ENCODE measurements at places on chromosomes 3 and 15.

DNA sequence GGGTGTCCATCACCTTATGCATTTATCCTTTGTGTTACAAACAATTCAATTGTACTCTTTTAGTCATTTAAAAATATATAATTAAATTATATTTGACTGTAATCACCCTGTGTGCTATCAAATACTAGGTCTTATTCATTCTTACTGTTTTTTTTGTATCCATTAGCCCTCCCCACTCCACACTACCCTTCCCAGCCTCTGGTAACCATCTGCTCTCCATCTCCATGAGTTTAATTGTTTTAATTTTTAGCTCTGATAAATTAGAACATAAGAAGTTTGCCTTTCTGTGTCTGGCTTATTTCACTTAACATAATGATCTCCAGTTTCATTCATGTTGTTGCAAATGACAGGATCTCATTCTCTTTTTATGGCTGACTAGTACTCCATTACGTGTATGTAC, 16.8 kb downstream of the C3orf20 start:
- no peak for DNase-seq

DNA sequence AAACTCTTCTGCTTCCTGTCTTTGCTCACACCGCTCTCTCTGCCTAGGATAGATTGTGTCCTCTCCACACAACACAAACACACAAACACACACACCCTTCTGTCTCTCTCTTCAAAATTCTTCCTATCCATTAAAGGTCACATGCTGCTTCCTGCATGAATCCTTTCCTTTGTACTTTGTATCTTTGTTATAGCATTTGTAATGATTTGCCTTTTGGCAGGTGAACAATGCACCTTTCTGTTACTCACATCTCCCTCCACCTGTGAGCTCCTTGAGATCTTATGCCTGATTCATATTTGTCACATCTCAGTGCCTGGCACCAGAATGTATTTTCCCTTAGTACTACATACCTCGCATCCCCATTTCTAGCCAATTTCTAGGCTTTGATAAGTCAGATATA, 251.4 kb upstream of the UMPS start:
- no peak for DNase-seq

GRCh38 chr3:165440380-165440779, 244.2 kb upstream of the SLITRK3 start:
- DNase-seq, result no peak

- no peak for DNase-seq
Measured at GRCh38 chr3:40615110-40615915, 90.6 kb downstream of the ZNF621 start.

GRCh38 chr15:91385311-91385710, 285.3 kb downstream of the SV2B start:
- no peak for DNase-seq

GRCh38 chr15:88303395-88303794, 46.9 kb upstream of the NTRK3 start:
- no peak for DNase-seq

DNA sequence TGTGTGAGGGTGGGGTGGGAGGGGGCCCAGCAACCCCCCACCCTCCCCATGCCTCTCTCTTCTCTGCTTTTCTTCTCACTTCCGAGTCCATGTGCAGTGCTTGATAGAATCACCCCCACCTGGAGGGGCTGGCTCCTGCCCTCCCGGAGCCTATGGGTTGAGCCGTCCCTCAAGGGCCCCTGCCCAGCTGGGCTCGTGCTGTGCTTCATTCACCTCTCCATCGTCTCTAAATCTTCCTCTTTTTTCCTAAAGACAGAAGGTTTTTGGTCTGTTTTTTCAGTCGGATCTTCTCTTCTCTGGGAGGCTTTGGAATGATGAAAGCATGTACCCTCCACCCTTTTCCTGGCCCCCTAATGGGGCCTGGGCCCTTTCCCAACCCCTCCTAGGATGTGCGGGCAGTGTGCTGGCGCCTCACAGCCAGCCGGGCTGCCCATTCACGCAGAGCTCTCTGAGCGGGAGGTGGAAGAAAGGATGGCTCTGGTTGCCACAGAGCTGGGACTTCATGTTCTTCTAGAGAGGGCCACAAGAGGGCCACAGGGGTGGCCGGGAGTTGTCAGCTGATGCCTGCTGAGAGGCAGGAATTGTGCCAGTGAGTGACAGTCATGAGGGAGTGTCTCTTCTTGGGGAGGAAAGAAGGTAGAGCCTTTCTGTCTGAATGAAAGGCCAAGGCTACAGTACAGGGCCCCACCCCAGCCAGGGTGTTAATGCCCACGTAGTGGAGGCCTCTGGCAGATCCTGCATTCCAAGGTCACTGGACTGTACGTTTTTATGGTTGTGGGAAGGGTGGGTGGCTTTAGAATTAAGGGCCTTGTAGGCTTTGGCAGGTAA, 8.1 kb downstream of the FAM131A start:
- DNase-seq, result peak; percentile 8

GRCh38 chr15:31264559-31265089, 62.0 kb upstream of the KLF13 start:
- DNase-seq, result no peak

GRCh38 chr15:89307046-89307587, 27.5 kb downstream of the POLG start:
- DNase-seq, result no peak

GRCh38 chr3:179671747-179672242, 19.0 kb downstream of the USP13 start:
- DNase-seq, result no peak

DNA sequence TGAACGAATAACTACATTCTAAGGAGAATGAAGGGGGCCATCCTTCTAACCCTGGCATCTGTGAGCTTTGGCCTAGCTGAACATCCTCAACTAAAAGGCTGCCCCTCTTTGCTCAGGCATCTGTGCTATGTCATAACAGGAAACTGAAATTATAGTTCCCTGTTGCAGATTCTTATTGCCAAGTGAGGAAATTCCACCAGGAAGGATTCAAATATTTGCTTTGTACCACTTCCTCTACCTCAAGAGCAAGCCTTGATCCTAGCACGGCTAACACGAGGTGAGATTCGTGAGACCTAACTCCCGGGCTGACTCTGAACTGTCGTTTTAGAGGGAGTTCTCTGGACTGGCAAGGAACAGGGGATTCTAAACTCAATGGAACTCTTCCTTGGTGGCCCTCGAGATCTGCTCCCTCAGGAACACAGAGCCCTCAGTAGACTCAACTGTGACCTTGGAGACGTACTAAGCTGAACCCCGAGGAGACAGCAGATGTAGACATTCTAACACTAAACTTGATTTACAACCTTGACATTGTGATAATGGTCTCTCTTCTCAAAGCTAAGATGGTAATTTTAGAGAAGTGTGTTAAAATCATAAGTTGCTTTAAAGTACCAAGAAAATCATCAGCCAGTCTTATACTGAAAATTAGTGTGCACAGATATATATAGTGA, 4.2 kb downstream of the SPG21 start:
- no peak for DNase-seq

DNA sequence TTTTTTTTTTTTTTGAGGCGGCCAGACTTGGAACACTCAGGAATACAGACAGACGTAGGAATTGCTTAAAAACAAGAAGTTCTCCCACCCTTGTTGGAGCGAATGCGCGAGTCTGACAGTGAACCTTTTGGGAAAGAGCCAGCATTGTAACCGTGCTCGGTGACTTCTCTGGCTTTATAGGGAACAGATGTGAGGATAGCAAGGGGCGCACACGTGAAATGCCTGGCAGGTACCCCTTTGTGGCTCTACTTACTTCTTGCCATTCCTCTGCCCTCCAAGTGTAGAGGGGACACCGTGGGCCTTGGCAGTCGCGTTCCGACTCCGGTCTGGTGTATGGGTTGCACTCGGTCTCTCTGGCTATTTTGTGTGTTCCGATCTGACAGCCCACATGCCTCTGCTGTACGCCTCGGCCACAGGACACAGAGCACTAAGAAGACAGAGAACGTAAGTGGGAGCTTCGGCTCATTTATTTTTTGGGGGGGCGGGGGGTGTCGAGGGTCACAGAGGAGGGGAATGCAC, 126.4 kb downstream of the ADAMTS9 start:
- no peak for DNase-seq

GRCh38 chr15:71409541-71409940, 294.3 kb downstream of the THSD4 start:
- no peak for DNase-seq

- DNase-seq, result no peak
Measured at GRCh38 chr3:190941694-190942260, 79.3 kb upstream of the GMNC start.

DNA sequence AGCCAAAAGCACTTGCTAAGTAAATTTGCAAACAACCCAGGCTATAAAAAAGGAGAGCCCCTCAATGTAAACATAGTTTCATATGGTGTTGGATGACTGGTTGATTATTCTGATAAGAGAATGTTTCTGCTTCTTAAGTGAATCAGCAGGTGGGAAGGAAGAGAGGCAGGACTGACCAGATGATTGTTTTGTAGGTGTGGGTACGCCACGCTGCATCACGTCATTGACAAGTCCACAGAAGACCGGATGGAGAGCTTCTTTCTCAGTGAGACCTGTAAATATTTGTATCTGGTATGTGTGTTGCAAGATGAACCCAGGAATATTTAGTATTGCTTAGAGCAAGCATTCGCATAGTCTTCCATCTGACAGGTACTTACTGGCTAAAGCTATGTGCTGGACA, 23.4 kb downstream of the EDEM1 start:
- no peak for DNase-seq

DNA sequence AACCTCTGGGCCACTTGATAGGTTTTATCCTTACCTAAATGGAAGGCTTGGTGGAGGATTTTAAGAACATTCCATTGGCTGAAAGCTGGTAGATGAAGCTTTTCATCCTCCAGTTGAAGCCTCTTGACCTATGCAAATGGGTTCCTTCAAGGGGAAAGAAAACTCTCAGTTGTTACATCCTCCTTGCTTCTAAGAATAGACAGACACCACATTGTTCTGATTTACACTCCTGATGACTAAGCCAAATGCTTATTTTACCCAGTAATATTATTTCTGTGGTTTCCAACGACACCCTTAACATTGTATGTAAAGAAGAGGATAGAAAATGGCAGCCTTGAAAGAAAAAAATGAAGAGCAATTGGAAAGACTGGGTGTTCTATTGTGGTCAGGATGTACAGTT, 480.5 kb downstream of the OTOL1 start:
- DNase-seq, result no peak

DNA sequence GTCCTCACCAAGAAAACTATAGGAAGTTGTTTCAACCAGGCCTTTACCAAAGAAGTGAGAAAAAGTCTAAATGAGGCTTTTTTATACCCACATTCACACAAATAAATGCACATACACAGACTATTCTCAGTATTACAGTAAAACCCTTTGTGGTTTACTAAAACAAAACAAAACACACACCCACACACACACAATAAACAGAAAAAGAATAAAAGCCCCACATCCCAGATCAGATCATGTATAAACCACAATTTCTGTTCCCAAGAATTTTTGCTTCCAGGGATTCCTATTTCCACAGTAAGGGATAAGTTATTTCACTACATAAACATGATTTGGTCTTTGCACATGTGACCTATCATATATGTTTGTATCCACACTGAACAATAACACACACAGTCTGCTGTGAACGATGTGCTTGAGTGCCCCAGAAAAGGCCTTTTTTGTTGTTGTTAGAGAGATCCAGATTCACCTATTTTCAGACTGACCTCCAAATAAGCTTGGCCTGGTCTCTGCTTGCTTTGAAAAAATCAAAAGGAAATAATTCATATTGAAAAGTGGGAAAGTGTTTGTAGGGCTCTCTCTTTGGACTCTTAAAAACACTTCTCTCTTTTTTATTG, 283.4 kb upstream of the ATP11B start:
- DNase-seq, result no peak

- DNase-seq, result no peak
Measured at GRCh38 chr3:80978216-80978969, 783.1 kb downstream of the GBE1 start.

DNA sequence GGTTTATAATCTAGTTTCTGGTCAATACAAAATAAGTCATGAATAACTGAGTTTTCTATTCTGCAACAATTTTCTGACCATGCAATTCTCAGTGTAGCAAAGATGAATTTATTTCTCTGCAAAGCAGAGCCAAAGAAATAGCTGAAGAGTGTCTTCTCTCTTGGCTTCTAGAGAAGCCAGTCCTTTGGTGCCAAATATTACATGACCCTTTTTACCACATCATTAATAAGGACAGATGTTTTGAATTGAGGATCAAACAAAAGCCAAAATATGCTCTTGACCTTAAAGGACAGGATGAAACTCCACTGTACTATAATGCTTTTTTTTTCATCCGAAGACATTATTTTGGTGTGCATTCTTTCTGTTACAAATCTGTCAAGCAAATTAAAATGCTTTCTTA, 40.2 kb upstream of the OSTN start:
- no peak for DNase-seq

DNA sequence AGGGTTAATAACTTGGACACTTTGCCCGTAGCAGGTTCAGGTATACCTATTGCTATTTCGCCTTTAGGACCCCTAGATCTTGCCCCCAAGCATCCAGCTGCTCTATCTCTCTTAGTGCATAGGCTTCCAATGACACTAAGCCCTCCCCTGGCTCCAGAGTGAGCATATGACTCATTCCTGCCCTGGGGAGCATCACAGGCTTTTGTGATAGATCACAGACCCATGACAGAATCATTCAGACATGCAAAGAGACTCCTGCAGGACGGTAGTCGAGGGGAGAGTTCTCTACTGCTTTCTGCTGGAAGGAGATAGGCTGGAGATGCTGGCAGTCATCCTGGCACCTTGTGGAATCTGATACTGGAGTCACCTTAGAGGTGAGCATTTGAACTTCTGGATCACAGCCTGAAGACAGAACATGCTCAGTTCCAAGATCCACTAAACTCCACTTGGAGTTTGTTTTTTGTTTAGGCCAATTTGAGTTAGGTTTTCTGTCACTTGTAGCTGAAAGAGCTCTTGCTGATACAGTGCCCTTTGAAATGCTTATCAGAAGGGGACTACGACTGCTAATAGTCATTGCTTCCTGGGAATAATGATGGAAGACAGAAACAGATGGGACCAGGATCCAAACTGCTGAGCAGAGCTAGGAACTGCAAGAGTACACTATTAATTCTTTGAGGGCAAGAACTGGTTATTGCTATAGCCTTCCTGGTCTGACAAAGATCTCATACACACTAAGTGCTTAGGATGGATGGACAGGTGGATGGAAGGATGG, 11.0 kb downstream of the LYSMD2 start:
- DNase-seq, result no peak

GRCh38 chr3:127588806-127589577, 1.5 kb downstream of the TPRA1 start:
- no peak for DNase-seq
